ENCODE measurements at places on chromosomes 3 and 15.

DNA sequence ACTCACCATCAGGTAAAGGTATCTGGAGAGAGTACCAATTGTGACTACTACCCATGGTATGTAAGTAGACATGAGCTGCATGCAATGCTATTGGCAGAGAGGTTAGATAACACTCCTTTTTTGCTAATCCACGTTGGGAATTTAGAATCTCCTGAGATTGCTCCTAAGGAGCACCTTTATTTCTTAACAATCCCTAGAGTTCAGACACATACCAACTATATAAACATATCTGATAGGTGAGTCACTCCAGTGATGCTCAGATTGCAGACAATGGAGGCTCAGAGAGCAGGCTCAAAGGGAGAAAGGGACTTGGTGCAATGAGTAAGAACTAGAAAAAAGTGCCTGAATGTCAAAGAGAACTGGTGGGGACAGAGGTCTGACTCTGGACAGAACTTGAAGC is 47.0 kb upstream of the LRRFIP2 start:
- DNase-seq = no peak

DNA sequence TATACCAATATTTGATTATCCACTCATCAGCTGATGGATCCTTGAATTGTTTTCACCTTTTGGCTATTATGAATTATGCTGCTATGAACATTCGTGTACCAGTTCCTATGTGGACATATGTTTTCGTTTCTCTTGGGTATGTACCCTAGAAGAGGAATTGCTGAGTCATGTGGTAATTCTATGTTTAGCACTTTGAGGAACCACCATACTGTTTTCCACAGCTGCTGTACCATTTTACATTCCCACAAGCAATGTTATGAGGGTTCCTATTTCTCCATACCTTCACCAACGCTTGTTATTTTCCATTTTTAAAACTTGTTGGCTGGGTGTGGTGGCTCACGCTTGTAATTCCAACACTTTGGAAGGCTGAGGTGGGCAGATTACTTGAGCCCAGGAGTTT is 62.9 kb downstream of the RPLP1 start:
- DNase-seq = no peak

GRCh38 chr15:33067456-33067855 is 127.1 kb downstream of the FMN1 start:
- no peak for DNase-seq

DNA sequence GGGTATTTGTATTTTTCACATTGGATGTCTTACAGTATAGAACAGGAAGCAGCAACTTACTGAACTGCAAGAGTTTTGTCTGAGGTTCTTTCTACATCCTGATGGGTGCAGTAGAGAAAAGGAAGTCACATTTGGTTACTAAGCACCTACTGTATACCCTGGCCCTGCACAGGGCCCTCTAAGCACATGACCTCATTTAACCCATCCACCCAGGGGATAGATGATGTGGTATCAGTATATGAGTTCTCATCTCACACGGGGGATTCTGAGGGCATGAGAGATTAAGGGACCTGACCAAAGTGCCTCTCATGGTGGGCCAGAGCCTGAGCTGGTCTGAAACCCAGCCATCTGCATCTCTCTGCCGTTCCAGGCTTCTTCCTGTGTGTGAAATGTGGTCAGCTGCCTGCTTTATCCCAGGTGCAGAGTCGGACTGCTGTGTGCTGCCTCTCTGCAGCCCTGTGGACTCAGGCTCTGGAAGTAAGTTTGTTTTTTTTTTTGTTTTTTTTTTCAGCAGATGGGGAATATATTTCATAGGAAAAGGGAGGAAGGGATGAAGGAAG is 17.9 kb downstream of the SLC6A11 start:
- DNase-seq = no peak

GRCh38 chr3:131174752-131175151 is 148.1 kb downstream of the NEK11 start:
- DNase-seq = peak; percentile 2

GRCh38 chr3:24513463-24513862 is 18.8 kb upstream of the THRB start:
- no peak for DNase-seq

DNA sequence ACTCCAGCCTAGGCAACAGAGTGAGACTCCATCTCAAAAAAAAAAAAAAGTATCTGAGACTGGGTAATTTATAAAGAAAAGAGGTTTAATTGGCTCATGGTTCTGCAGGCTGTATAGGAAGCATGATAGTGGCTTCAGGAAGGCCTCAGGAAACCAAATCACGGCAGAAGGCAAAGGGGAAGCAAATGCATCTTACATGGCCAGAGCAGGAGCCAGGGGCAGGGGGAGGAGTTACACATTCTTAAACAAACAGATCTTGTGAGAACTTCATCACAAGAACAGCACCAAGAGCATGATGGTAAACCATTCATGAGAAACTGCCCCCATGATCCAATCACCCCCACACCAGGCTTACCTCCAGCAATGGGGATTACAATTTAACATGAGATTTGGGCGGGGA is 37.2 kb downstream of the ACAP2 start:
- no peak for DNase-seq

DNA sequence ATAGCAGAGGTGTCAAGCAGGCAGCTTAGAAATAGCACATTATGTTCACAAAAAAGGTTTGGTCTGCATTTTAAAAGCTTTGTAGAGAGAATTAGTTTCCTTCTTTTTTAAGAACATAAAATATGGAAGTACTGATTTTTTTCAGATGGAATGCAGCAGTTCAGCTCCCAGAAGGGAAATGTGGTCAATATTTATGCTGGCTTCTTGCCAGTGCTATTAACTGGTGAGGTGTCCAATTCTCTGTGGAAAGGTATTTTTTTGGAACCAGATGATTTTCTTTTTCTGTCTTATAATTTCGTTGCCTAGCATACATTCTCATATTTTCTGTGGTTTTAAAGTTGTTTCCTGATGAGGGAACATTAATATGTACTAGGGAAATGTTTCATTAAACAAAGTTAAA is 211.4 kb upstream of the ZNF385D start:
- no peak for DNase-seq

DNA sequence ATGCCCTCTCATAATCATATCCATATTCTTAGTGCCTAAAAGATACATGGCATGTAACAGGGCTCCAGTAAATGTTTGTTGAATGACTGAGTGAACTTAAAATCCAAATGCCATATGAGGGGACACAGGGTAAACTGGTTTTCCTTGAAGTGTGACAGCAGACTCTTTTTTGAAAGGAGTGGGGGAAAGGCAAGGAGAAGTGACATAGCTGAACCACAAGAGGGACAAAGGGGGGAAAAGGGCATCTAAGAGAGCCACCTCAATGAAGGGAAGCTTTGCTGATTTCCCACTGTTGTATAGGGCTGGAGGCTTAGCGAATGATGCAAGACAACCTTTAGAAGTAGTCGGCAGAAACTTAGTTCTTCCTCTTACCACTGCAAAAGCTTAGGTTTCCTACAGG is 9.1 kb downstream of the TRIM42 start:
- no peak for DNase-seq

DNA sequence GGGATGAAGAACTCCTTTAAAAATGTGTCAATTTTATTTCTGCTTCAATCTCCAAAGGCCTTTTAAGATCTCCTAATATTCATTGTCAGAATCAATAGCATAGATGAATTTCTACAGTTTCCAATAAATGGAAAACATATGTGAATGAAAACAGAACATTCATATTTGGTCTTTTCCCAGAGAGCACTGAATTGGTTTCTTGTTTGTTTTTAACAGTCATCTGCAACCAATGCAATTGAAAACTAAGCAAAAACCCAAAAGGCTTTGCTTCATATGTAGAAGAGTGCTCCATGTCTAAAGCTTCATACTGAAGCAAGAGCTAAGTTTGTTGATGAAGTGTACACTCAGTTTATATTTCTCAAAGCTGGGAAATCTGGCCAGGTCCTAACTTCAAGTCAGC is 426.5 kb upstream of the CDIN1 start:
- no peak for DNase-seq

DNA sequence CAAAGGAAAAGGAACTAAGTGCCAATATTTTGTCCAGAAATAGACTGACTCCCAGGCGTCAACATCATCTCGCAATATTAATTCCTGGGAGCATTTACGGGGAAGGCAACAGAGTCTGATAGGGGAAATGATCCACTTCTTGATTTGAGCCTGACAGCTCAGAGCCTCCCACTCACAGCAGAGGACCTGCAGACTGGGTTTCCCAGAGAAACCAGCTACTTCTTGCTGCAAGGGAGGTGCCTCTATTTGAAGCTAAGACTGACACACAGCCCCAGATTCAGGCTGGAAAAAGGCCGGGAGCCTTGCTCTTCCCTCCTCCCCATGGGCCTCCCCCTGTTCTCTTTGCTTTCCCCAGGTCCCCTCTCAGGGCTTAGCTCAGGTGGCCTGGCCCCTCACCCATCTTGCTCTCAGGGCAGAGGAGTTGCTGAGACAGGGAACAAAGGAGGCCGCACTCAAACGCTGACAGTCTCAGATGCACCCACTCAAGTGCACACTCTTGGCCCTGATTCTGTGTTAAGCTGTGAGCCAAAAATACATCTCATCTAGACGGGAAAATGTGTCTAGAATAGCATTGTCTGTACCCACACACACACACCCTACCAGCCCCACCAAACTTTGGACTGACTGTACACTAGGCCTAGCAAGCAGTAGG is 49.8 kb upstream of the DCLK3 start:
- DNase-seq = no peak

- DNase-seq = no peak
These were observed 7.0 kb upstream of the DMXL2 start for GRCh38 chr15:51629612-51630011.

DNA sequence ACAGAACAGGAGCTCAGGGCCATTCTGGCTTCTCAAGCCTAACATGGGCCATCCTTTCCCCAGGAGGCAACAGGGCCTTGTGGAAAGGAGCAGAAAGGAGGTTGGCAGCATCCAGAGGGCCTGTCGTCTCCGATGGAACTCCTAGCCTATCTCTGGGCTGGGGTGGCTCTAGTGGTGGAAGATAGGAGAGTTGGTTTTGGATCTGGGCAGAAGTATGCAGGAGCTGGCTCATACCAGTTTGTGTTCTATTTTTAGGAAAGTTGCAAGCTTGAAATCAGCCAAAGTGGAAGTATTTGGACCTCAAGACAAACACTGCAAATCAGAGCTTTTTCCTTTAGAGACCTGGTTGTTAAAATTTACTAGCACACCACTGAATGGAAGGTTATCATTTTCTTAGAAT is 35.4 kb upstream of the XCR1 start:
- no peak for DNase-seq

GRCh38 chr15:32957219-32957618 is 237.3 kb downstream of the FMN1 start:
- no peak for DNase-seq

- DNase-seq = no peak
These were observed 39.4 kb downstream of the AGTR1 start for GRCh38 chr3:148737104-148737530.

DNA sequence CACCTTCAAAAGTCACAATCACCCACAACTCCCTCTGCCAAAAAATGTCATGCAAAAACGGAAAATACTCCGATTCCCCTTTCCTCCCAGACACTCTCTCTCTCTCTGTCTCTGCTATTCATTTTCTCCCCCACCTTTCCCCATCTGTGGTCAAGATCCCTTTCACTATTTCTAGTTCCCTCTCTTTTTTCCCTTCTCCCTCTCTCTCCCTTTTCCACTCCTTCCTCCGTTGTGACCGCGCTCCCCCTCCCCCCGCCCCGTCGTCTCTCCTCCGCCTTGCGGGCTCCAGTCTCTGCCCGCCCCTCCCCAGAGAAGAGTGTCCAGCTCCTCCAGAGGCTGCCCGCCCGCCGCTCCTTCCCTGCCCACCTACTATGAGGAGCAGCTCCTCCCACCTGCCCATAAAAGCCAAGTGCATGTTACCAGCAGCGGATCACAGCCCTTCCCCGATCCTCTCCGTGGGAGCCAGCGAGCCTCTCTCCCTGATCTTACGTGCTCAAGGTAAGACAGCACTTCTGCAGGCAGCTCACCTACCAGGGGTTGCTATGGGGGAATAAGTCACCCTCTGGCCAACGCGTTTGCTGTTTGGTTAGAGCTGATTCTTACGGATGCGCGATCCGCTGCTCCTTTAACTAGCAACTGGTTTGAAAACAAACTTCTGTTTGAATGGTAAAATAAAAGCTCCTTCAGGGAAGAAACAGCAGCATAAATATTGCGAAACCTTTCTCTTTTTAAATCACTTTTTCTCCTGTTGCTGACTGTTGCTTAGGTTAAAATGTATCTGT is at the start of gene COL8A1:
TSS of gene COL8A1 (plus strand) at position 428 of the 782 bp plus-strand sequence. CDS start 152,089 bp downstream, outside the sequence.
- DNase-seq = no peak

DNA sequence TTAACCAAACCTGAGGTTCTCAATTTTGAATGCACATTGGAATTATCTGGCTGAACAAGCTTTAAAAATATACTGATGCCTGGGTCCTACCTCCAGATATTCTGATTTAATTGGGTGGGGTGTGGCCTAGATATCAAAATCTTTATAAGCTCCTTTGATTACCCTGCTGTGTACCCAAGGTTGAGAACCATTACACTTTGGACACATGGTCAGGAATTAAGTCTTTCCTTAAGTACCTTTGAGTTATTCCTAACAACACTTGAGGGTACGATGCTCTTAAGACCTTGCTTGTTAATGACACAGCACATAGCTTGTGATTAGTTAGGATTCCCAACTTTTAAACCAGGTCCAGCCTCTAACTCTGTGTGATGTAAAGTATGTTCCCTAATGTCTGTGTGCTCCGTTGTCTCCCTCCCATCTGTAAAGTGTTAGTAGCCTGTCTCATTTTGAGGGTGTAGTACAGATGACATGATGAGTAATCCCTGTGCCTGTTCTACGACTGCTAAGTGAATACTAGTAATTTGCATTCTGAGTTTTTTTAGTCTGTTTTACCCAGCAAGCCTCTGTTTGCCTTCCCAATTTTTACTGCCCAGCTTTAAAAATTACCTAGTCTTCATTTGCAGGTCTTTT is 154.9 kb downstream of the KLHL25 start:
- no peak for DNase-seq

GRCh38 chr3:126245811-126246727 is 65.7 kb upstream of the ALDH1L1 start:
- DNase-seq = no peak

DNA sequence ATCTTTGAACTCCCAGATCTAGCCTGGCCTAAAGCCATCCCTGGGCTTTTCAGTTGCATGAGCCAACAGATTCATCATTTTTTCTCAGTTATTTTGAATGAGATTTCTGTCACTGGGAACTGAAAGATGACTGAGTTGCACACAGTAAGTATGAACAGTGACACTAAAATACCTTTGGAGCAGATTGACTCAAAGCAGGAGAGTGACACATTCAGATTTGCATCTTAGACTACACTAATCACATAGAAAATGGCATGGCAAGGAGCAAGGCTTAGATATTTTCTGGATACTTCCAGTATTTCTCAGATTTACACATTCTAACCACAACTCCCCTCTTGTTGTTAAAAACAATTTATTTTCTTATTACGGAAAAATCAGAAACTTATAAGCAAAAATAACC is 32.8 kb downstream of the SEC62 start:
- DNase-seq = no peak

- DNase-seq = no peak
These were observed 3.1 kb upstream of the BHLHE40 start for GRCh38 chr3:4976109-4976508.

DNA sequence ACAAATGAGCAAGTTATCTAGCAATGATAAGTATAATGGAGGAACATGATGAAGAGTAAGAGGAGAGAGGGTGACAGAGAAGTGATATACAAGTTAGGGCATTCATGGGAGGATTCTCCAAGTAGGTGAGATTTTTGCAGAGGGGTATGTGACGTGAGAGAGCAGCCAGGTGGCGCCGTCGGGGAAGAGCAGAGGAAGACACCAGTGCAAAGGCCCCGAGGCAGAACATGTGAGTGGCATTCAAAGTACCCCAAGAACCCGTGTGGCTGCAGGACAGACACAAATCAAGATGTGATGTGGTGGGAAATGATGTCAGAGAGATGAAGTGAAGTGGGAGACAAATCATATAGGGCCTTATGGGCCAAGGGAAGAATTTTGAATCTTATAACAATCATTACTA is 81.8 kb upstream of the GRM7 start:
- DNase-seq = no peak

- DNase-seq = no peak
These were observed 514.1 kb upstream of the CFAP20DC start for GRCh38 chr3:59563966-59564365.

Measured in GM18507 (cell line).